Ovary (tissue), 10 donors: ENCODE measurements at places on chromosomes 3 and 15.

DNA sequence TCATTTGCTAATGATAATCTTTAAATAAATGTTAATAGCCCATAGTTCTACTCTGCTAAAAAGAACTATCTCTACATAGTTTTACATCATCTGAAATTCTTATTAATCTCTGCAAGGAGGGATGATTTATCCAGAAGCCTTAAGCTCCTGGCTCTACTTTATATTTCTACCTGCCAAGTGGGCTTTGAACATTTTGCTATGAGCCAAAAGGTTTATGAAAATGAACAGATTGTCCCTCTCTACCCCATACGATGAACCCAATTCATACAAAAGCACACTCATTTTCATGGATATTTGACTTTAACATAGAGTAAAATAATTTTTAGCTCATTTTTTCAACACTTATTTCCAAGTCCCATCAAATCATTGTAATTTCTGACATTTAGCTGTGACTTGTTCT, 611.0 kb downstream of the NSUN3 start:
- no peak overlapping the region for H3K4me3 ChIP-seq
- no peak overlapping the region for H3K27ac ChIP-seq
- no peak for DNase-seq
- H3K27me3 ChIP-seq = peaks cover 5% of the 10 kb centered on the region
- no peaks in the 10 kb centered on the region for H3K4me1 ChIP-seq

GRCh38 chr3:20747741-20748140, 561.7 kb upstream of the SGO1 start:
- H3K36me3 ChIP-seq = no peaks in the 10 kb centered on the region
- no peak for DNase-seq
- no peak overlapping the region for H3K4me3 ChIP-seq
- no peak overlapping the region for H3K27ac ChIP-seq

- peaks cover 2% of the 10 kb centered on the region for H3K4me1 ChIP-seq
- H3K4me3 ChIP-seq = no peak overlapping the region
- no peak for DNase-seq
- H3K36me3 ChIP-seq = no peaks in the 10 kb centered on the region
- no peaks in the 10 kb centered on the region for H3K27me3 ChIP-seq
These were observed 55.3 kb upstream of the NUDT16 start for GRCh38 chr3:131326307-131326706.

- no peak overlapping the region for H3K27ac ChIP-seq
- H3K36me3 ChIP-seq = no peaks in the 10 kb centered on the region
- DNase-seq = no peak
- no peaks in the 10 kb centered on the region for H3K27me3 ChIP-seq
These were observed 75.1 kb downstream of the STAC start for GRCh38 chr3:36455406-36455805.

DNA sequence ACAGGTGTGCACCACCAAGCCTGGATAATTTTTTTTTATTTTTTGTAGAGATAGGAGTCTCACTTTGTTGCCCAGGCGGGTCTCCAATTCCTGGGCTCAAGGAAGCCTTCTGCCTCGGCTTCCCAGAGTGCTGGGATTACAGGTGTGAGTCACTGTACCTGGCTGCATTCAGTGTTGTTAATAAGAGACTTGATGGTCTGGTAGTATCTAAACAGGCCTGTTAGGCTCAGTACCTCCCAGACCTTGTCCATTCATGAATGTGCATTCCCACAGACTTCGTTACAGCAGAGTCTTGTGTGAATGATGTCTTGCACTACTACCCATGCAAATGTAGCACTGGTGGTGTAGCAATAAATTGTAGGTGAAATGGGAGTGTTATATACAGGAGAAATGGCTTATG, 17.7 kb downstream of the CMTM8 start:
- no peak overlapping the region for H3K4me3 ChIP-seq
- no peaks in the 10 kb centered on the region for H3K4me1 ChIP-seq
- no peaks in the 10 kb centered on the region for H3K36me3 ChIP-seq
- H3K27me3 ChIP-seq = no peaks in the 10 kb centered on the region
- H3K27ac ChIP-seq = no peak overlapping the region

DNA sequence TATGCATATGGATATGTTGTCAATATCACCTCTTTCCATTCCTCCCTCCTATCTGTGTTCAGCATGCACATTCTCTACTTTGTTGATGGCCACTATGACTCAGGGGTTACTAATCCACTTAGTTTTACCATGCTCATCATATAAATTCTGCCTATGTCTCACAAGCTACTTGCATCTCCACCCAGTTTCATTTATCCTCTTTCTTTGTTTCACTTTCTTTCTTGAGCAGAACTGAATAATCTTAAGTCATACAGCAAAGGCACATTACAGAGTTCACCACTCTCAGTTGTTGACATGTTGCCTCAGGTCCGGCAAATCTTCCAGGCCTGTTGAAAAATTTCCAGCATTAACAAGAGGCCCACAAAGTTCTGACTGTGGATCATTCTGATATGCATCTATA, 71.5 kb downstream of the SSR3 start:
- no peak overlapping the region for H3K27ac ChIP-seq
- H3K27me3 ChIP-seq = no peaks in the 10 kb centered on the region
- H3K4me1 ChIP-seq = peaks cover 4% of the 10 kb centered on the region
- H3K4me3 ChIP-seq = no peak overlapping the region

DNA sequence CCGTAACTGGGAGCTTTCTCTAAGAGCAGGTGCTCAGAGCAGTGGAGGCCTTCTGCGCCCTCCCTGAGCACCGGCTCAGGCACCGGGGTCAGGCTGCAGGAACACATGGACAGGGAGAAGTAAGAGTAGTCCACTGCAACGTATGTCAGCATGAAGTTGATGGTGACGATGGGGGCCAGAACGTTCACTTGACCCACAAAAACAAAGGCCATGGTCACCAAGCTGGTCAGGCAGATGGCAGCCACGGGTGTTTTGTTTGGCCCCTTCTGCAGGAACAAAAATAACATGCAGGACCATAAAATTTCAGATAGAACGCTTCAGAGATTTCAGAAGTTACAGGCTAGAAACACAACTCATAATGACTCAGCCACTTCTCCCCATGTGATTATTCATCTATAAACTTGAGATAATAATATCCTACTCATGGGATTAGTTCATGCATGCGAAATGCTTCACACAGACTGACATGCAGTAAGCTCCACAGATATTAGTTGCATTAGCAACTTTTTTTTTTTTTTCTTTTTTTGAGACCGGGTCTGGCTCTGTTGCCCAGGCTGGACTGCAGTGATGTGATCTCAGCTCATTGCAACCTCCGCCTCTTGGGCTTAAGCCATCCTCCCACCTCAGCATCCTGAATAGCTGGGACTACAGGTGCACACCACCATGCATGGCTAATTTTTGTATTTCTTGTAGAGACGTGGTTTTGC, 52.2 kb upstream of the HEG1 start:
- no peak overlapping the region for H3K27ac ChIP-seq
- no peak overlapping the region for H3K4me3 ChIP-seq

DNA sequence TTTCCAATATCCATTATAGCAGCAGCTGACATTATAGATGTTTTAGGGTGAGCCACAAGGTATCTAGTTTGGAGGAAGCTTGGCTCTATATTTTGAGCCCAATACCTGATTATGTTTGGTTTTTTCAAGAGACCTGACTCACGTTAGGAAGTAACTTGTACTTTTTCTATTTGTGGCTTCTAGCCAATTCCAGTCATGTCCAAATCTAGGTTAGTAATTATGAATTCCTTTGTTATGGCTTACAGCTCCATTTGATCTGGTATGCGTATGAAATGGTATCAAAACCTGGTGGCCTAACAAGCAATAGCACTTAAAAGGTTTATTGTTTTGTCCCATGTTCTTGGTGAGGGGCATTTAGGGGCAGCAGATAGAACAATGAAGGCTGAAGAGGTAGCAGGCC, 115.9 kb downstream of the TOP2B start:
- no peak for DNase-seq
- no peaks in the 10 kb centered on the region for H3K27me3 ChIP-seq
- H3K4me1 ChIP-seq = no peaks in the 10 kb centered on the region

- no peaks in the 10 kb centered on the region for H3K27me3 ChIP-seq
- H3K4me3 ChIP-seq = no peak overlapping the region
- no peaks in the 10 kb centered on the region for H3K36me3 ChIP-seq
- DNase-seq = peak; percentile 87
These were observed 60.6 kb upstream of the ARNT2 start for GRCh38 chr15:80343554-80343992.

DNA sequence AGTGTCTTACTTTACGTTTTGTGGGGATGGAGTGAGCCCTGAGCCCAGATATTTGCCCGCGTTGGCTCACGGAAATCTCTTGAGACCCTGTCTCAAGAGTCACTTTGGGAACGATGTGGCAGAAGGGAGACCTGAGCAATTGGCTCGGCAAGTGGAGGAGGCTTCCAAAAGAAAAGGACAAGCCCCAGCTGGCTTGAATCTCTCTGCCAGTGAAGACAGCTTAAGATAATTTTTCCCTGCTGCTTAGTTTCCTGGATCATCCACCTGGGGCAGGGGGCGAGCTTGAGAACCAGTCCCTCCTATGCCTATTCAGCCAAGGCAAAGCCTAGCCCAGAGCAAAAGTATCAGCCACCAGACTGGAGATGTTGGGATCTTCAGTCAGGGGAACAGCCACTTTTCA, 708 bp downstream of the SEC22A start:
- no peaks in the 10 kb centered on the region for H3K4me1 ChIP-seq
- peak overlapping the region; percentile 81 for H3K4me3 ChIP-seq
- H3K27me3 ChIP-seq = no peaks in the 10 kb centered on the region
- peak overlapping the region; percentile 83 for H3K27ac ChIP-seq
- H3K36me3 ChIP-seq = no peaks in the 10 kb centered on the region
- DNase-seq = no peak
